ENCODE measurements at places on chromosomes 3 and 15.

GRCh38 chr15:59250249-59250648 lies 43.6 kb downstream of the LDHAL6B start:
- DNase-seq: no peak

- no peak for DNase-seq
Observed at GRCh38 chr15:61393949-61394348, 164.8 kb upstream of the RORA start.

DNA sequence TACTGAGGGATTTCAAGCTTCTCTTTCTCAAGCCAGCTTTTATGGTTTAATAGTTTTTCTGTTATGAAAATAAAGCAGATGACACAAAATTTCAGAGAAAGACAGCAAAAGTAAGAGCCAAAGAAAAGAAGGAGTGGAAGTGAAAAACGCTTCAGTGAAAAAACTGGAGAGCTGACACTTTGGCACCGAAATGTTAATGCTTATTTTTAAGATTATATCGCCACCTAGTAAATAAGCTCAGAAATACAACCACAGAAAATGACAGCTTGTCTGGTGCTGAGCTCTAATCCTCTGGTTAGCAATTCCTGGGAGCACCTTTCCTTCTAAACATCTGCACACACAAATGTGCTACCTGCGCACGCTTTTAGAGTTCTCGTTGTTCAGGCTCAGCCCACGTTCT lies 101.6 kb downstream of the ZPLD1 start:
- DNase-seq: no peak

DNA sequence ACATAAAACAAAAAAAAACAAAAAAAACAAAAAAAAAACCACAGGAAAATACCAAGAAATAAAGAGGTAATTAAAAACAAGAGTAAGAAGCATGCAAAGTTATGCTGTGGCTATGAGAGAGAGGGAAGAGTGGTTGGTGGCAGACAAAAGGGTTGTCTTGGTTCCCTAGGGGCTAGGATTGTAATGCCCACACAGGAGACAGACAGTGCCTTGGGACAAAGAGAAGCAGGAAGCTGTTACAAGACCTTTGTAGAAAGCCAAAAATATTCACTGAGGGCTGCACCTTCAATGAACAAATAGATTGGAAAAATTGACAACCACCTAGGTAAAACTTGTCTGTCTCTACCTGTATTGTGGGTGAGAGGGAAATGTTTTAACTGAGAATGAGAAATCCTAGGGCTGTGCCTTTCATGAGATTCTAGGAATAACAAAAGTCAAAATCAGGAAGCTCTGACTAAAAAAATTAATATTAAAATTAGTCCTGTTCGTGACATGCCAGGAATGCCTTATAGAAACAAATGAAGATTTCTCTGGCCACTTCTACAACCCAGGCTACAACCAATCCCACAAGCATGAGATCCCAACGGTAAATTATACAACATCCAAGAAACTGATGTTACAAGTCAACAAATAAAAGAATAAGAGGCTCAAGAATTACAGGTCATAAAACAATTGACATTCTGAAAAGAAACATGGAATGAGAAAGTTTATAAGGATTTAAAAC lies 45.0 kb upstream of the PRICKLE2 start:
- DNase-seq: no peak

DNA sequence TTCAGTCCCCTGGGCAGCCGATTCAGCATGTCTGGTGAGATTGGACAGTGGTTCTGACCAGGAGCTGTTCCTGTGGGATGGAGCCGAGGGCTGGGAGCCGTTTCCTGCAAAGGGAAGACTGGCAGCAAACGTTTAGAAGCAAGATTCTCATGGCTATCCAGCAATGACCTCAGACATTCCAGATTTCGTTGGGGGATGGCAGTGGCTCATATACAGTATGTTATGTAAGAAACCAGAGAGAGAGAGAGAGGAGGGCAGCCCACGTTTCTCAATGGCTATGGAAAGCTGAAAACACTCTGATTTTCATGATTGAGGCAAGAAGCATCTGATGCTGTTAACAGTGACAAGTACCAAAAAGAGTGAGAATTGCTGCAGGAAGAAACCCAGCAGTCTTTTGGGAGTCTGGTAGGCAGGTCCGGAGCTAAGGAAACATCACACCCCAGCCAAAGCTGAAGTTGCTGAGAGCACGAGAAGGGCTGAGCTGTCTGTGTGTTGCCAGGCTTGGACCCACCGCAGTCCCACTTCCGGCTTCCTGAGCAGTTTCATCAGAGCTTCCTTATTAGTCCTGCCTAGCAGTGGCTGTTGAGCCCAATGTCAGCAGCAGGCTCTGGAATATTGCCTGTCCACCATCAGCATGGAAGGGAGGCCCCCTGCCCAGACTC lies 25.6 kb upstream of the VPS8 start:
- no peak for DNase-seq

GRCh38 chr15:100930306-100930848 lies 11.2 kb downstream of the LRRK1 start:
- DNase-seq: no peak

DNA sequence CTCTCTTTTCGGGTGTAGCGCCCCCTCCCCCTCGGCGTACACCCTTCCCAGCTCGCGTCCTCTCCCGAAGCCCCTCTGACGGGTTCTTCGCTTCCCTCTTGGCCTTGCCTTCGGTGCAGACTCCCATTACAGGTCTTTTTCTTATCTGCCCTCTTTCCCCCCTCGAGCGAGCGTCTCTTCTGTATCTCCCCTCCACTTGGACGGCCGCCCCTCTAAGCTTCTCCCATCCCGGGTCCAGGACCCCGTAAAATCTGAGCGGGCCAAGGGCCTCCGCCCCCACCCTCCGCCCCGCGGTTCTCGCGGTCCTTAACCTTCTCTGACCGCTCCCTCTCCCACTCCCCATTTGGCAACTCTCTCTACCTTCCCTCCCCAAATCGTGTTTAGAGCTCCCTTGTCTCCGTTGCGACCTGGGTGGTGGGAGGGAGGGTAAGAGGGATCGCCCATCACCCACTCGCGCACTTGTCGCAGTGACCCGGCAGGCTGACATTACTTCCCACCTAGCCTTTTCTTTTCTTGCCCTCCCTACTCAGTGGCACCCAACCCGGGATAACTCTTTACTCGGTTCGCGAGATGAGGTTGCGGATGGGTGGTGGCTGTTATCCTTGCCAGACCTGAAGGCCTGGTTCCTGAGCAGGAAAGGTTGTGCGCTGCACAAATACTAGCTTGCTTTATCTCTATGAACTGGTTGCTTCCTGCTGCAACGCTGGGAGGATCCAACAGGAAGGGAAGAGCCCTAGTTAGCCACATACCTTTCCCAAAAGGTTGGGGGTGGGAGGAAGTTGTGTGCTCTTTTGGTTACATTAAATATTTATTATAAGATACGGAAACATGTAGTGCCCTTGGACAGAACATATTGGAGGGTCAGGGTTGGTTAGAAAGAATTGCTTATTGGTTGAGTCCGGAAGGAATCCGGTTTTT lies 922 bp downstream of the RAB11A start:
- no peak for DNase-seq

DNA sequence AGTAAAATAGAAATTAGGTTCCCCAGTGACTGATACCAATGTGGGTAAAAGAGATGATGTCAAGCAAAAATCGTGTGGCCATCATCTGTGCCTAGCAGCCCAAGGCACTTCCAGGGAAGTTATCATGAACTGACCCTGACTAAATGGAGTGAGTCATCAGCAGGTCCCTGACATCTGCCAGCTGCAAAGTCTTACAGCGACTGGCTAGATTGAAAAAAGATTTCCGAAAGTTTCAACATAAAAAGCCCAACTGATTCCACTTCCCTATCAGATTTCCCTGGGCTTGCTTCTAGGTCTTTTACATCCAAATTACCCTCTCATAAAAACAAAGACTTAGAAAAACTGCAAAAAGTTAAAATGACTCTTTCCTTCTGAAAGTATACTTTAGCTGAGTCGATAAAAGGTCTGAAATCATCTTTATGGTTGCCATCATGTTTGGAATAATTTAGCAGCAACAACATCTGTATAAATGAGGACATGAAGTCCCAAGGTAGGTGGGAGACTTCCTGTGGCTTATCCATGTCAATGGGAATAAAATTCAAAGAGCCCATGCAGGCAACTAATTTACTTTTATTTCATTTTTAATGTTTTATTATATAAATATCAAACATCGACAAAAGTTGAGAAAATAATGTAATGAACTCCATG lies 342.8 kb downstream of the ERC2 start:
- DNase-seq: no peak

- no peak for DNase-seq
Observed at GRCh38 chr15:58446521-58446920, 14.7 kb downstream of the LIPC start.

DNA sequence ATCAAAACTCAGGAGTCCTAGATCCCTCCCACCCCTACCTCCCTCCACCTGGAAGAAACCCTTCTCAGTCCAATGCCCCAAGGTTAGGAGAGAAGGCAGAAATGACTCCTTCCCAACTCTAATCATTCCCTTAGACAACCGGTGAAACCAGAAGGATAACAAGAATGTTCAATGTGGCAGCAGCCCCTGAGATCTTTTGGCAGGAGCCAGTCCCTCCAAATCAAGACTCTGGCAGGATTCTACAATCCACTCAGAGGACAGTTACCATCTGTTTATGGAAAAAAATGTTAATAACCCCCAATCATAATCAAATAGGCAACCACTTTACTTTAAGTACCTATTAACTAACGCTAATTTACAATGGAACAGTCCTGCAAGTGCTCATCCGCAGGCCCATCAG lies 136.5 kb downstream of the NTRK3 start:
- no peak for DNase-seq

GRCh38 chr3:159082519-159082918 lies 280.7 kb downstream of the MFSD1 start:
- DNase-seq: no peak

GRCh38 chr3:186081678-186082077 lies 27.2 kb downstream of the ETV5 start:
- DNase-seq: no peak

GRCh38 chr15:75655931-75656330 lies 8.2 kb downstream of the SNX33 start:
- DNase-seq: no peak

DNA sequence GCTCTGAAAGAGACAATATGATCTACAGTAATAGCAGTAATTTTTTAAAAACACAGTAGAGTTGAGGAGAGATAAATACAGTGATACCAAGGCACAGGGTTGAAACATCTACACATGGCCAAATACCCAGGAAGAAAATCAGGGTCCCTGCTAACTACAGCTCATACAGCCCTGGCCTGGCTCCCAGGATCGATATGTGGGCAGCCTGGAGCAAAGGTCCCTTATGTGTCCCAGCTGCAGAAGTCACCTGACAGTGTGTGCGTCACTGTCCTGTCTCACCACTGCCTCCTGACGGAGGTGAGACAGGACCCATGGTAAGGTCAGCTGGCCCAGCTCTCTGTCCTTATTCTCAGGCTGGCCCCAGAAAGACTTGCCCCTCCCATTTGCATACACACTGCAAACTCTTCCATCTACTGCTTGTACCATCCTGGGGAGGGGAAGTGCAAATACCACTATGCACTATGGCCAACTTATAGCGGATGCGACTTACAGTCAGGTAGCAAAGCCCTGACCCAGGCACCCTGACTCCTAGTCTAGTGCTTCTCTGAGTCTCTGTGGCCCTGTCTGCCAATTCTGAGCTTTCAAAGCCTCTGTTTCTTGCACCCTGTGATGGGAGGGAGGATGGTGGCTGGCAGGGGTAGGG lies 22.0 kb upstream of the BCL2L10 start:
- DNase-seq: no peak

GRCh38 chr3:194446172-194446571 lies 40.6 kb downstream of the ATP13A3 start:
- no peak for DNase-seq

Measured in stimulated activated CD8-positive, alpha-beta memory T cell treated with anti-CD3 and anti-CD28 coated beads, Interleukin-7, amount 100 ng/mL, for 1 hour (primary cell).